ENCODE measurements at places on chromosomes 5 and 9.

DNA sequence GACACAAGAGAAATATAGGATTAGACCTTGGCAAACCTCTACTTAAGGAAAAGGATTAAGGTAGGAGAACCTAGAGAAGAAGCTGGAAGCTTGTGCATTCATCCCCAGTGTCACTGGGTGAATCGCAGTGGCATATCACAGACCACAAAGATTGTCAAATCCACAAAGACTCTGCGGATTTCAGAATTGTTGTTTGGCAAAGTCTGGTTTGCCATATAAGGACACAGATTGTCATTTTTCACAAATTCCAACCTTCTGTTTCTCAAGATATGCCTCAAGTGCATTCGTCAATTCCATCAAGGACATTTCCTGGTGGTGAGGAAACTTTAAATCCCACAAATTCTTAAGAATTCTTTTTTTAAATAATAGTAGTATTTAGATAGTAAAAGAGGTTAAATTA, 395.1 kb upstream of the PAPPA start:
- ATAC-seq: no peak

DNA sequence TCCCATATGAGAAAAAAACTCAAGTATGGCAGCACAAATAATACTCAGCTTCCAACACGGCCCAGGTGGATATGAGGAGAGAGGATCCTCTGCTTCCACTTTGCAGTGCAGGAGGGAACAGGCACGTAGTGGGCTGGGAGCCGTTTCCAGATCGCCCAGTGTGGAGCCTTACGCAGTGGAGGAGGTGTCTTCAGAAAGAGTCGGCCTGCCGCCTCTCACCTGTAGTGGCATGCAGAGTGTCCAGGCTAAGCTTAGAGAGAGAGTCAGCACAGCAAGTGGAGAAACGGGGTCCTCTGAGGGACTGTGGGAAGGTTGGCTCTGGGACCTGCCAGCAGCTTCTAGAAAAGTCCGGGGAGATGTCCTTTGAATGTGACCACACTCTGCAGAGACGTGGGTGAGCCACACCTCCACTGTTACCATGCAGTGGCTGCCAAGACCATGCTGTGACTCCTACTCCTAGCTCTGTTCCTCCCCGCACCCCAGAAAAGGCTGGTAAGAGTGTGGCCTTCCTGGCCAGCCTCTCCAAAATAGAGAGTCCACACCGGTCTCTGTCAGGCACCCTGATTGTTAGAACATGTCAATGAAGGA, 3.5 kb upstream of the SEMA4D start:
- no peak for ATAC-seq

- no peak for ATAC-seq
Measured at GRCh38 chr9:35340046-35340445, 149.9 kb upstream of the RUSC2 start.

- ATAC-seq: no peak
Measured at GRCh38 chr9:129344641-129345495, 166.8 kb upstream of the IER5L start.

DNA sequence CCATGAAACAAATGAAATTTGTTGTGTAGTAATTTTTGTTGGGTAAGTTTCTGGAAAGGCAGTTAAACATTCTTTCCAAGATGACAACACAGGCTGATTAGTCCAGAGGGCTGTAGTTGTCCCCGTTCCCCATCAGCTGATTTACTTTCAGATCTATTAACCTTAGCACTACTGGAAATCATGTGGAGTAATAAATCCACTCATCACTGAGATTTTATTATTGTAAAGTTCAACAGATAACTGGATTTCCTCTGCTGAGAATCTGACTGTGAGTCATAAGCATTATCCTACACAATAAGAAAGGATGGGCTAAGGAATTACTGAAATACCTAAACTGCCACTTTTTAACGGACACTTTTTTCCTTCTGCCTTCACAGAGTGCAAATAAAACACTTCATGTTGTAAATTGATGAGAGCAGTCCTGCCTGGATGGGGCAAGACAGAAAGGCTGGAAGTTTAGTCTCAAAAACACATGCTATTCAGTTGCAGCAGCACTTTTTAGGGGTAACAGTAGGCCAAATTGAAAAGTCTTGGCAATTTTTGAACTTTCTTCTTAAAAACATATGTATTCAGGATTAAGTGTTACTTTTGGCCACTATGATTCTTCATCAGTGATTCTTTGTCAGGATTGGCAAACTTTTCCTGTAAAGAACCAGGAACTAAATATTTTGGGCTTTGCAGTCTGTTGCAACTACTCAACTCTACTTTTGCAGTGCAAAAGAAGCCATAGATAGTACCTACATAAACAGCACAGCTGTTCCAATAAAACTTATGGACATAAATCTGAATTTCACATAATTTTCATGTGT, 7.0 kb downstream of the STOM start:
- ATAC-seq: peak; percentile 70

DNA sequence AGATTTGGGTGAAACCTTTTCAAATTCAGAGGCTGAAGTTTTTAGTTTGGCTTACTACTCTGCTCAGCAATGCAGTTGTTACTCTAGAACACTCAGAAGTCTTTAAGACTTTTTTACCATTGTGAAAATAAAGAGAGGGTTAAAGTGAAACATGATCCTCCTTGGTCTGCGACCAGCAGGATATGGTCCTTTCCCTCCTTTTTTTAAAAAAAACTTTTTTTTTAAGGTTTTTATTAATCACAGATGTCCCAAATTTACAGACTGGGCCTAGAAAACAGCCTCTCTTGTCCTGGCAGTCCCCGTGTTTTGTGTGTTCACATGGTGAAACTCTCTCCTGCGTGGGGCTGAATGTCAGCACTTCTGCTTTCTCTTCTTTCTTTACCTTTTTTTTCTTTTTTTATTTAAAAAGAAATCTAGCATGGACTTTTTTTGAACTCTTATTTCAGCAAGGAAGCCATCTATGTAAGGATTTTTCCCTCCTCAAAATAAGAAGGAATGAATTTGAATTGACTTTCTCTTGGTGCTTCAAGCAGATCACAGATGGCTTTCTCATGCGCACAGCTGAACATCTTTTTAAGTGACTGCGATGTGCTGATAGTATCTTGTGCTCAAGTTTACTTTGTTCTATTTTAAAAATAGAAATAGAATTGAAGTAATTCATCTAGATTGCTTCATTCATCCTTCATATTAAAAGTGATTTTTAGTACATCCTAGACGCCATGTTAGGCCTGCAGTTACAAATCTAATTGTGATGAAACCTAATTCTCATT, 128.7 kb upstream of the OTULINL start:
- no peak for ATAC-seq

- peak; percentile 48 for ATAC-seq
Measured at GRCh38 chr9:124110307-124110915, 98.8 kb downstream of the LHX2 start.

DNA sequence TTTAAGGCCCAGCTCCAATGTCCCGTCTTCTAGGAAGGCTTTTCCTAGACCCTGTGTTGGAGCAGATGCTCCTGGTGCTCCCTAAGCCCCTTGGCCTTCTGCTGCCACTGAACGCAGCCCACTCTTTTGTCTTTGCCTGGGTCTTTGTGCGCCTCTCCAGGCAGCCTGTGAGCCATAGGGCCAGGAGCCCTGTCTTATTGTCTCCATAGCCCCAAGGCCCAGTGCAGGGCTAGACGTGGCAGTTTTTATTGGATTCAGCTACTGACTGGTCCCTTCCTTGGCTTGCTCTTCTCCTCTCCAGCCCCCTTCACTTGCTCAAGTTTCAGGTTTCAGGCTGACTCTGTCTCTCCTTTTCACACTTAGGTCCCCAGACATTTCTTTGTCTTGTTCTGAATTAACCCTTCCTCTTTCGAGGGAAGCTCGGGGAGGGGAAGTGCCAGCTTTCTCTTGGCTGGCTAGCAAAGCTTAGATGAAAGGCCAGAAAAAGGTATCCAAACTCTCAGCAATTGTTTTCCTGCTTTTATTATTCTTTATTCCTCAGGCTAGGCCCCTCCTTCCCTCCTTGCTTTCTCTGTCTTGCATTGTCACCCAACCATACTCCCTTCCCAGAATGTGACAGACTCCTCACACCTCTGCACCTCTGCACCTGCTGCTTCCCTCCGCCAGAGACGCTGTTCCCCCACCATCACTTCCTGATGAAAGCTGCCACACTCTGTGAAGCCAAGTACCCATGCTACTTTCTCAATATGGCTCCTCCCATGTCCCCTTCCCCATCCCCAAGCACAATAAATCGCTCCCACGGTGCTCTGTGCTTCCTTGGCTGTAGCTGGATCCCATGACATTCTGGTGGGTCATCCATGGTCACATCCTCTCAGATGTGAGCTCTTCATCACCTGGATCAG, 101.6 kb upstream of the CPEB4 start:
- ATAC-seq: no peak

- peak; percentile 19 for ATAC-seq
Measured at GRCh38 chr9:110571801-110572483, 7.6 kb downstream of the SVEP1 start.

GRCh38 chr9:119986205-119986604, 593.8 kb downstream of the CDK5RAP2 start:
- ATAC-seq: no peak

DNA sequence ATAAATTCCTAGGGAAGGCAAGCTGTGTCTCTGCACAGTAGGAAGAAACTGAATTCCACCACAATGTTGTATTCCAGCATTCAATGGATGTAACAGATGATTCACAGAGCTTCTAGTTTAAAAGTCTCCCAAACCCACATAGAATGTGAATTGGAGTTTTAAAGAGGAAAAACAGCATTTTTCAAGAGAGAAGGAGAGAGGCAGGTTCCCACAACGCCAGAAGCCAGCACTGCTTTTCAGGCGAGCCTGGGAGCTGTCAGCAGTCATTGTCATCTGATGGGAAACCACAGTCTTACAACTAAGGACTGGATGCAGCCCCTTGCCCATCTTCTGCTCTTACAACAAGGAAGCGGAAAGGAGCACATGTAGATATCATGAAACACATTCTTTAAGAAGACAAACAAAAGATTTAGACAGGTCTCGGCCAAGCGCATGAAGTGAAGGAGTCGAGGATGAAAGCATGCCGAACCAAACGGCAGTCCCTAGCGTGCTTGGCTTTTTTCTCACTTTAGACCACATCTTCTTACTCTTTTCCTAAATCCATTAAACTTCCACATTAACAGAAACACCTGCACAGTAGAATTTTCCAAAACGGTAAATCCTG, 638 bp downstream of the DIRAS2 start:
- ATAC-seq: no peak

DNA sequence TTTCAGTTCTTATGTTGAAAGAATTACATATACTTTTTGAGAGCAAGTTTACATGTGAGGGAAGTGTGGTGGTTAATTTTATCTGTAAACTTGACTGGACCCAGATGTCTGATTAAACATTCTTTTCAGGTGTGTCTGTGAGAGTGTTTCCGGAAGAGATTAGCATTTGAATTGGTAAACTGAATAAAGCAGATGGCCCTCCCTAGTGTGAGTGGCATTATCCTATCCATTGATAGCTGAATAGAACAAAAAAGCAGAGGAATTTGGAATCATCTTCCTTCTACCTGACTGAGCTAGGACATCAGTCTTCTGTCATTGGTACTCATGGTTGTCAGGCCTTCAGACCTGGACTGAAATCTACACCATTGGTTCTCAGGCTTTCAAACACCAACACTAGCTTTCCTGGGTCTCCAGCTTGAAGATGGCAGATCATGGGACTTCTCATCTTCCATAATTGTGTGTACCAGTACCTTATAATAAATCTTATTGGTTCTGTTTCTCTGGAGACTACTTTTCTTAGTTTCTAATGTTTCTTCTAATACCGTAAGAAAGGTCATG, 36.6 kb downstream of the NREP start:
- no peak for ATAC-seq

- no peak for ATAC-seq
Measured at GRCh38 chr5:180154821-180155364, 54.1 kb downstream of the RASGEF1C start.

- ATAC-seq: no peak
Measured at GRCh38 chr5:57476601-57477056, 6.0 kb downstream of the ACTBL2 start.

GRCh38 chr5:67178966-67179365, 17.6 kb downstream of the CD180 start:
- ATAC-seq: no peak

Data from gastroesophageal sphincter (tissue), 4 donors.